Stimulated activated CD4-positive, alpha-beta T cell treated with anti-CD3 and anti-CD28 coated beads, Interleukin-4, amount 100 ng/mL, for 4 hours (primary cell): ENCODE measurements at places on chromosomes 5 and 9.

DNA sequence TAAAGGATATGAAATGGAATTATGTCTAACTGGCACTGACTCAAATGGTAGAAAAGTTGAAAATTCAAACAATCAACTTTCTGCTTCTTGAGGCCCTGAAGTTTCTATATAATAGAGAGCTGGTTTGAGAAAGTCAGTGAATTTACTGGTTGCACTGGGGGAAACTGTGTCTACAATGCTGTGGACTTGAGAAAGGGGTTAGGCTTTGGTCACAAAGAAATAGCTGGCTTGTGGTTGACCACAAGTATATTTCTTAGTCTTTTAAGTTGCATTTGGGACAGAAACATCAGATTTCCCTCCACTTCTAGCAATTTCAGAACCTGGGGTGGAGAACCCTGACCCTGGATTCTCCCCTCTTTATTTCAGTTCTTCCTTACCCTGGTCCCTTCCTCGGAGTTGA is 192.6 kb upstream of the ACTBL2 start:
- no peak for DNase-seq

DNA sequence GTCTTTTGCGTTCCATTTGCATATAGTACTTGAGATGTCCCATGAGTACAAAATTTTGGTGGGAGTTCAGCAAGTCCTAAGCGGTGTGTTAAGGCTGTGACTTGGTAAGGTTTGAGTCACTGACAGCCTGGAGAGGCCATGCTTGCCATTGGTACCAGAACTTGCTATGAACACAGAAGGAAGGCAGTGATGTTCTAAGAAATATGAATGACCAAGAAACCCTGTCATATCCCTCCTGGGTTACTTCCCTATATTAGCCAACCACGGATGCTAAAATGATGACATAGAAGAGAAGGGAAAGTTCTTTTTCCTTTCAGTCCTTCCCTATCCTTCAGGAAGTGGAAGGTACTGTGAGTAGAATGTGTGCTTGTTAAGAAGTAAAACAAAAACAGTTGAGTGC is 136.7 kb downstream of the GCNT1 start:
- DNase-seq = no peak

DNA sequence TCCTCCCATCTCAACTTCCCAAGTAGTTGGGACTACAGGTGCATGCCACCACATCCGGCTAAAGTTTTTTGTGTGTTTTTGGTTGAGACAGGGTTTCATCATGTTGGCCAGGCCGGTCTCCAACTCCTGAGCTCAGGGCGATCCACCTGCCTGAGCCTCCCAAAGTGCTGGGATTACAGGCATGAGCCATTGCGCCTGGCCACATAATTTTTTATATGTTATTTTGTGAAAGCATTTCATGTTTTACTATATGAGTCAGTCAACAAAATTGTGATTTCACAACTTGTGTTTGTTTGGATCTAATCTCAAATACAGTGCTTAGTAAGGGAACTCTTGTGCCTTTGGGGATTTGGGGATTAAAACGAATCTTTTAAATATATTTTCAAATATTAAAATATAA is 20.0 kb upstream of the FAM120AOS start:
- no peak for DNase-seq

- no peak for DNase-seq
Observed at GRCh38 chr5:143723159-143723558, 88.8 kb upstream of the HMHB1 start.

DNA sequence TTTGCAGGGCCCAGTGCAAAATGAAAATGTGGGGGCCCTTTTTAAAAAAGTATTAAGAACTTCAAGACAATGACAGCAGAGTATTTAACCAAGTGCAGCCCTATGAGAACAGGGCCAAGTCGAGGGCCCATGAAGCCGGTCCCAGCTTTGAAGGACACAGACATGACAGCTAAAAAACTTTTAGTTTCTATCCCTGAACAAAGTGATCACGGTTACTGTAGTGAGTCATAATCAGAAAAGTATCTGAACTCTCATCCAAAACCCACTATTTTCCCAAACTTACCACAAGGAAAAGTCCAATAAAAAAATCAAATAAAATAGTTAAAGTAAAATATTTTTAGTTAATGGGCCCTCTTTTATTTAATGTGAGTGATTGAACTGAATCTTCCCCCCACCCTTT is 126.0 kb downstream of the MEF2C start:
- DNase-seq = no peak

GRCh38 chr5:36875051-36875789 is 1.3 kb upstream of the NIPBL start:
- peak; percentile 19 for DNase-seq

- DNase-seq = no peak
Observed at GRCh38 chr9:79382044-79382443, 189.7 kb upstream of the TLE4 start.

- DNase-seq = no peak
Observed at GRCh38 chr9:117860849-117861248, 156.6 kb downstream of the TLR4 start.

DNA sequence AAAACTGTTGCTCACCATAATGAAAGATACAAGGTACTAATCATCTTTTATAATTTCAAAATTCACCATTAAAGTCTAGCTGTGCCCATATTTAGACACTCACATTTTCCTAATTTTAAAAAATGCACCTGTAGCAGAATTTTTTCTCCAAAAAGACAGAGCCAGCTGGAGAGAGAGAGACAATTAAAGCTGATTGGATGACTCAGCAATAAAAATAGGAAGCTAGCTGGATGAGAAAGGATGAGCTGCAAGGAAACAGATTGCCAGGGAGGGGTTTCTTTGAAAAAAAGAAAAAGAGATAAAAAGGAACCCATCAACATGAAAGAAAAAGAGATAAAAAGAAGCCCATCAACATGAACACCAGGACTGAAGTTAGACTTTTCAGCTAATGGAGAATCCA is 73.8 kb downstream of the HCN1 start:
- no peak for DNase-seq

DNA sequence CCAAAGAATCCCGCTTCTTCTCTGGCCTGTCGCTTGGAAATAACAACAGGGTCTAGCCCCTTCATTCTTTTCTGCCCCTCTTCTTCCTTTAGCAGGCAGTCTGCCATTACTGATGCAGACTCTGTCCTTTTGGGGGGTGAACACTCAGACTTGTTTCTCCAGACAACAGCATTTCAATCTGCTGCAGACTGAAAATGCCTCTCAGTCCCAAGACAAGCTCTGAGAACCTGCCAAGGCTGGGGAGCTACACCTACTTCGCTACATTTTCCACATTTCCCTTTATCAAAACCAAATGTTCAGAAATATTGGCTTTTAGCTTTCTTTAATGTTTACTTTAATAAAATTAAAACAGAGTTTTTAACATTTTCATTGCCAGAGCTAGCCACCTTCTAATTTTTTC is 152.4 kb downstream of the MPDZ start:
- DNase-seq = no peak

- DNase-seq = peak; percentile 21
Observed at GRCh38 chr9:2157277-2158110, 142.3 kb downstream of the SMARCA2 start.

DNA sequence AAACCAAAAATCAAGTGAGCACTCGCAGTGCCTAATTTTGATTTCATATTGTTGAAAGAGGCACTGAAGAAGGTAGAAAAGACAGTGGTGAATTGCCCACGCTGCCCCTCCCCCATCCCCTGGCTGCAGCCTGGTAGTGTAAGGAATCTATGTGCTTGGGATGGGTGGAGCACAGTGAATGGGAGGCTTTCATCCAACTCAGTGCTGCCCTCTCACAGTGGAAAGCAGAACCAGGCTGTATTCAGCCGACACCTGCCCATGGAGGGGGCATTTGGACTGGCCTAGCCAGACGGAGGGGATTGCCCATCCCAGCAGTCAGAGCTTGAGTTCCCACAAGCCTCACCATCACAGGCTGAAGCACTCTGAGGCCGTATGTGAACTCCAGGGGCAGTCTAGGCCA is 800.4 kb upstream of the DMAC1 start:
- DNase-seq = no peak

DNA sequence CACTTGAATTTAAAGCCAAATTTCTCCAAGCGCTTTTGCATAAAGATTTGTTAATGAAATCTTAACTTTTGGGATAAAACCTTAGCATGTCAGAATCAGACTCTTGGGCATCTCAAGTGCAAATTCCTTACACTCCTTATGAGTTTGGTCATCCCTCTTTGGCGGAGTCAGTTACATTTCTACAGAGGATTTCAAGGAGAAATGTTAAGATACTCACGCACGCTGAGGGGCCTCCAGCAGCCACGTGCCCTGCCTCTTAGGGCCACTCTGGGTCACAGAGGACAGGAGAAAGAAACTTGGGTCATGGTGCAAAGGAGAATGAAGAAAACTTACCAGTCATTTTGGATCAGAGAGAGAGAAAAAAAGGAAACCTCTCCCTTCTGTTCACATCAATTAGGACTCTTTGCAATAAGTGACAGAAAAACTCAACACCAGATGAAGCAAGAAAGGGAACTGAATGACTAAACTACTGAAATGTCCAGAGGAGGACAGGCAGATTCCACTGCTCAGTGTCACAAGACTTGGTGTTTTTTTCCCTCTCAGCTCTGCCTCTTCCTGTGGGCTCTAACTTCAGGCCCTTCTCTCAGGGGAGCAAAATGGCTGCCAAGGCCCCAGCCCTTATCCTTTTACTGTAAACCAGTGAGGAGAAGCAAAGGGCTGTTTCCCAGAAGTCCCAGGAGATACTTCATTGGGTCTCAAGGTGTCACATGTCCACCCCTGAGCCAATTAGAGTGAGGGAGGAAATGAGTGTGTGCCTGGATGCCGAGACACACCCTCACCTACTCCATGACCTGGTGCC is 63.3 kb upstream of the NFIL3 start:
- no peak for DNase-seq

DNA sequence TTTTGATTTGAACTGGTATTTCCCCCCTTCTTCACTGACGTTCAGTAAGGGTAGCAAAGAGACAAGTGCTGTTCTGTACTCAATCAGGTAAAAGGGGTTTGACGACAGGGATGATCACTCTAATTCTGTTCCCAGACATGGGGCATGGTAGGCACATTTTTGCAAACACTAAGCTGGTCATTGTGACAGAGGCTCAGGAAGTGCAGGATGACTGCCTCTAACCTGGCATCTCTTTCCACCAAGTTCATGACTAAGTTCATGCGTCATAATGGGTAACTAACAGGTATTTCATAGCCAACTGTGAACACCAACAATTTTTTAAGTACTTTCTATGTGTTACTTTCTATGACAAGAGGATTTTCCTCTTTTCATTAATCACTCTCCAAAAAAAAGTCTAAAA is 166.5 kb downstream of the MAPKAP1 start:
- no peak for DNase-seq

DNA sequence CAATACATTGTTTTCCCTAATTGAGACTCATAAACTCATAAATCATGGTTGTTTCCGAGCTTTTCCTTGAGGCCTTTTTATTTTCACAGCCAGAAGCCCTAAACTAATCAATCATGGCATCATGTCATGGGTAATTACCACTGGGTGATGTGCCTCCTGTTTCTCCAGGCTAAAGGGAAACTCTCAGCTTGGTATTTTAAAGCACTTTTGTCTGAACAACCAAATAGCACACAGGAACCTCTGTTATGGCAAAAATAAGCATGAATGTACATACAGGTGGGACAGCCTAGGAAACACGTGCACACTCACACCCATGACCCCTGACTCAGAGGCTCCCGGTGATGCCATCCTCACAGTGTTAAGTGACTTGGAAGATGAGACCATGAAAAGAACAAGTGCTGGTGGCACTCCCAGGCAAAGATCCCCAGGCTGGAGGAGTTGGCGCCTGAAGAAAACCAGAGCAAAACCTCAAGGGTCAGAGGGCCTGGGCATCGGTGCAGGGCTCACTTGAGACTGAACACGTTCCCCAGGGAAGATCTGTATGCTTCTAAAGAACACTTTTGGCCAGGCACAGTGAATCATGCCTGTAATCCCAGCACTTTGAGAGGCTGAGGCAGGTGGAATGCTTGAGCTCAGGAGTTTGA is 154.3 kb downstream of the ROR2 start:
- no peak for DNase-seq

DNA sequence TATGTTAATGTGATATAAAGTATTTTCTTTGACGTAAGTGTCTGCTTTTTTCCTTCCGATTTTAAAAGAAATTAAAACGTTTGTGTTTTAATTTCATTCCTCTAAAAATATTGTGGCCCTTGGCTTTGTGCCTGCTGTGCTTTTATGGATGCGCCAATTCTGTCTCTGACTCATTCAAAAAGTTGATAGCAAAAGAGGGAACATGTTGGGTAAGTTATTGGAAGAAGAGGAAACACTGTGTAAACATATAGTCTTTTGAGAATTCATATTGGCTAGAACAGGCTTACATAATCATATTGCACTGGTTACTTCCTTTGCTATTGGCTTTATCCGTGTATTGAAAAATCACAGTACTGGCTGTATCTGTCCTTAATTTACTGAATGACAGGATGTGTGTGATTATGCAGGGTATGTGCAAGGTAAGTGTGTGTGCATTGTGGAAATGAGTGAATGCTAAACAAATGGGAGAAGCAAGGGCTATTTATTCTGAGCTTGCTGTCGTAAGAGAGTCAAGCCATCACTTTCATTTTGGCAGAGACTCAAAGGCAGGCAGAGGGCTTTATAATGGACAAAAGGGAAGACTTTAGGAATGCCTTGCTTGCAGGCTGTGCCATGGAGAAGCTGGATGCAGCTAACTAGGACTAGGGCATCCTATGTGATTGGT is 67.8 kb downstream of the SGCD start:
- DNase-seq = no peak

DNA sequence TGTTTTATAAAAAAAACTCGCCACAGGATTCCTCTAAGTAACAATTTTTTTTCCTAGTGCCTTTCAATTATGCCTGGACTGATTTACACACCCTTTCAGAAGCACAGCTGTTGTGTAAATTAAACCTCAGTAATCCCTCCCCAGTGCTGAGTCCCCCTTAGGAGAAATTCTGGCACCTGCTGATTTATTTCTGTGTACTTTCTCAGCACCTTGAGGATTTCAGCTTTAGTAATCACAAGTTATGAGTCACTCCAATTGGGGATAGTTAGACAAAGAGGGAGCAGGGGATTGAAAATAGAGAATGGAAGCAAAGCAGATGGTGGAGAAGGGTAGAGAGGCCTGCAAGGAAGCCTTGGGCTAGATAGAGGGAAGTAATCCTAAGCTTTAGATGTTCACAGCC is 171.7 kb downstream of the TTLL11 start:
- no peak for DNase-seq

DNA sequence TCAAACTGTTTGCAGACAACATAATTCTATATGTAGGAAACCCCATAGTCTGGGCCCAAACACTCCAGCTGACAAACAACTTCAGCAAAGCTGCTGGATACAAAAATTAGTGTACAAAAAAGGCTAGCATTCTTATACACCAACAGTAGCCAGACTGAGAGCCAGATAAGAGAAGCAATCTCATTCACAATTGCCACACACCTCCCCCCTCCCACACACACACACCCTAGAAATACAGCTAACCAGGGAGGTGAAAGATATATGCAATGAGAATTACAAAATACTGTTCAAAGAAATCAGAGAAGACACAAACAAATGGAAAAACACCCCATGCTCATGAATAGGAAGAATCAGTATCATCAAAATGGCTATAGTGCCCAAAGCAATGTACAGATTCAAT is 9.0 kb downstream of the MTREX start:
- no peak for DNase-seq
